CD4-positive, alpha-beta T cell treated with Interleukin-15 for 1 hour (primary cell): ENCODE measurements at places on chromosomes 1 and 21.

GRCh38 chr1:53621144-53621543 is 117.8 kb downstream of the GLIS1 start:
- DNase-seq: peak; percentile 6

DNA sequence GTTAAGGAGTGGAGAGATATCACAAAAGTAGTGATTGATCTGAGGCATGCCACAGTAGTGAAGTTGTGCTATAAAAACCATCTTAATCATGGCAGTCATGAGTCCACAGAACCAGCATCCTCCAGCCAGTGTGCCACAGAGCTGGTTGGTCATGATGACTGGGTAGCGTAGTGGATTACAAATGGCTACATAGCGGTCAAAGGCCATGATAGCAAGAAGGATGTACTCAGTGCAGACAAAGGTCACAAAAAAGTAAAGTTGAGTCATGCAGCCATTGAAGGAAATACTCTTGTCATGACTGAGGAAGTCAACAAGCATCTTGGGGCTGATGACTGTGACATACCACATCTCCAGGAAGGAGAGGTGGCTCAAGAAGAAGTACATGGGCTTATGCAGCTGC is 6.7 kb downstream of the OR6Y1 start:
- no peak for DNase-seq

- DNase-seq: no peak
Observed at GRCh38 chr1:158150523-158150922, 30.2 kb upstream of the CD1D start.

DNA sequence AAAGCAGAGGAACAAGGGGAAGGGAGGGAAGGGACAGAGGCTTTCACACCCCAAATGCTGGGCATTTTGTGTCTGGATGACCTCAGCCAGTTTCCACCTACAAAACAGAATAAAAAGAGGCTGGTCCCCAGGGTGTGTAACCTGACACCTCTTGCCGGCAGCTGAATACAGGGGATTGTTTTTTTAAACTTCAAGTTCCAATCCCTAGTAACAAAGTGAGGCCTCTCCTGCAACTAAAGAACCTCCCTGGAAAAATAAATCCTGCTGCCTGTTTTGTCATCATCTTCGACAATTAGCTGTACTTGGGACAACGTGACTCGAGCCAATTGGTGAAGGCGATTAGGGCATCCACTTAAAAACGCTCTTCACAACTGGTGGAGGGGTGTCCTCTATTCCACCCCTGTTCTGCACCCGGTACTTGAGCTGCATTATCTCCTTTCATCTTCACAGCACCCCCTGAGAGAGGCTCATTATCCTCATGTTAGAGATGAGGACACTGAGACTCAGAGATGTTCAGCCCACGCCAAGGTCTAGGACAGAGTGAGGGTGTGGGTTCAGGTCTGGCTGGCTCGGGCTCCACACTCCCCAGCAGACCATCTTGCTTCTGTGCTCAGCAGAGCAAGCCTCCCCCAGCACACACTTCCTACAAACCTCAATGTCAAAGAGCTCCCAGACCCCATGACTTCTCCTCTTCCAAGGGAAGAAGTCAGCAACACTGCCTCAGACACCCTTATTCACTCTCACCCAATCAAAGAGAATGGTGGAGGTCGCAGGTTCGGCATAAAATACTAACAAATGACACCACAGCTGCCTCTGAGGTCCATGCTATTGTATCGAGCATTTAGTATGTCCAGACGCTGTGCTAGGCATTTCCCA is 15.2 kb downstream of the ITPKB start:
- no peak for DNase-seq

GRCh38 chr1:60102267-60103061 is 28.9 kb upstream of the C1orf87 start:
- no peak for DNase-seq

- no peak for DNase-seq
Observed at GRCh38 chr1:161198194-161198896, 509 bp downstream of the ADAMTS4 start.

DNA sequence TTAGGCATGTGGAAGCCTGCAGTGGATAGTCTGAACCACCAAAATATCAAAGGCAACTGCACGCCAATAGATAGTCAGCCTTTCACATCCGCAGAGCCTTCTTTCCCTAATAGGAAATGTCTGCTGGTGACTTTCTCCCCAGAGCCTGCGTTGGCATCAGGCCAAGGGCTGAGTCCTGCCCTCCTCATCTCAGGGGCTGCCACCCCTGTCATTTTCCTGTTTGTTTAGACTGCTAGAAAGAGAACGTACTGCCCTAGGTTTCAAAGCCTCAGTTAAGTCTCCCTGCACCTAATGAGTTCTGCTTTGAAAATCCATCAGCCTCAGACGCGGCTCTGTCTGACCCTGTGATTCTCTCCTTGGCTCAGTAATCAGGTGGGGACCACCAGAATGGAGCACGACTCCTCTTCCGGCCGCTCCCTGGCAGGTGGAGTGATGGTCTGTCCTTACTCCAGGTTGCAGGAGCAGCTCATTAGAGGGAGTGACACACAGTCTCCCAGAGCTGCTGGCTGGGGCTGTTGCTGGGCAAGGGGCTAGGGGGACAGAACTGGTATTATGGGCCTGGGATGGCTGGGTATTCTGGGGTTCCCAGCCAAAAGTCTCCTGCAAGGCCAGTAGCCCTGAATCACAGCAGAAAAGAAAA is 27.3 kb downstream of the STUM start:
- no peak for DNase-seq
